Renal cortical epithelial cell (primary cell): ENCODE measurements at places on chromosomes 16 and 17.

DNA sequence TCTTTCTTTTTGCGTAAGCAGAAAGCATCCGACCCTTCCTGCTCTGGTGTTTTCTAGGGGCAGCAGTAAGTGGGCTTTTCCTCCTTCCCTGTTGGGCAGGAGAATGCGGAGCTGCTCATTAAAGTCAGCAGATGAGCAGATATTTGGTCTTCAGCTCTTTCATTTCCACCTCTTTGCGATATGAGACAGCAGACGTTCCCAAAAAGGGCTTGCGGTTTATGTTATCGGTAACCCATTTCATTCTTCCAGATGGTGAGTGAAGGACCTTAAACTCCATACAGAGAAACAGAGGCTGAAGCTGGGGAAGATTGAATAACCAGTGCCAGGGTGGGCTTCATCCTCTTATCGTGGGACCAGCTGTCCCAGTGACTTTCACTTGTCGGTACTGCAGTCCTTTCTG is 40.7 kb downstream of the KSR1 start:
- DNase-seq = no peak

DNA sequence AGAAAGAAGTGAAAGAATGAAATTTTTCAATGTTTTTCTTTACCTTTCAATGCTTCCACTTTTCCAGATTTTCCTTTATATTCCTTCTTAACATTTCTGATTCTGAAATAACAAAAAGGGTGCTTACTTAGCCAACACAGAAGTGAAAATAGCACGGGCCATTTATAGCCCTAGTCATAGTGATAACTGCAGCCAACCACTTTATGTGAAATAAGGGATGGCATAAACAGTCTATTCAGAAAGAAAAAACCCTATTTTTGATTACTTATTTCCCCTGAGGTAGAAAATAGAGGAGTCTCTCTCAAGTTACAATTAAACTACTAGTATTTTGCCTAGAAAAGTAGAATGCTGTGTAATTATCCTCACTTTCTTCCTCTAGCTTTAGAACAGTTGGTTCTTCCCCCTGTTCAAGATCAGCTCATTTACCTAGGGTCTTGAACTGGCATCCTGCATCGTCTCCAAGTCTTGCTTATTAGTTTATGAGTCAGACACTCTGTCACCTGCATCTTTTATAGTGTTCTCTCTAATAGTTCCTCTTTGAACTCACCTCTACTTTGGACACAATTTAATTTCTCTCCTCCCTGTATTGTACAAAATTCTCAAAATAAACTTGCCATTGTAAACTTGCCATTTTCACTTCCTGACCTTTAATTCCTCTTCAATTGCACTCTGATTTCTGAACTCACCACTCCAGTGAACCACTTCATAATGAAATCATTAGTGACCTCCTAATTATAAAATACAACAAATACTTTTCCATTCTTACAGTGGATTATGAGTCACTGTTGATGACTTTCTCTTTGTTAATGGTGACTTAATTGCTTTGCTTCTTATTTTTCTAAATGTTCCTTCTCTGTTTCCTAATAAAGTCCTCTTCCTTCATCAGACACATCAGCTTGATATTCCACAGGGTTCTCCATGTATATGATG is 23.6 kb downstream of the ABCA6 start:
- DNase-seq = peak; percentile 40

GRCh38 chr17:8322061-8322460 is 12.0 kb downstream of the ARHGEF15 start:
- no peak for DNase-seq

DNA sequence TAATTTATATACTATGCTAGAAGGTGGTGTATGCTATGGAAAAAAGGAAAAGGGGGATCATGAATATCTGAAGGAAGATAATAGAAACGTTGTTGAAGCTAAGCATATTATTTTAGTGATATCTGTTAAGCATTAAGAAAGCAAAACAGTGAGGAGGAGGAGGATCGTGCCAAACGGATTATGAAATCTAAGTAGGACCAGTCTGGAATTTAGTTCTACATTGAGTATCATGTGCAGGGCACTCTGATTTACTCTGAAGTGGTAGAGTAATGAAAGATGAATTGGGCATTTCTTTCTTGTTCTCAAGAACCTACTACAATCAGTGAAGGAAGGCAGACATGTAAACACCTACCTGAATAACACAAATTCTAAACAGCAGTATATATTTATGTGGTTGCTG is 195.3 kb downstream of the CYB561 start:
- DNase-seq = no peak

- no peak for DNase-seq
Observed at GRCh38 chr16:1180549-1181403, 27.9 kb downstream of the CACNA1H start.

GRCh38 chr17:78172249-78173051 is 4.1 kb downstream of the SYNGR2 start:
- no peak for DNase-seq

GRCh38 chr17:74325743-74326379 is at the start of gene KIF19:
Gene KIF19, plus strand, starts transcription at chr17:74326226. Its CDS starts 124 bp downstream, at chr17:74326350.
- no peak for DNase-seq

DNA sequence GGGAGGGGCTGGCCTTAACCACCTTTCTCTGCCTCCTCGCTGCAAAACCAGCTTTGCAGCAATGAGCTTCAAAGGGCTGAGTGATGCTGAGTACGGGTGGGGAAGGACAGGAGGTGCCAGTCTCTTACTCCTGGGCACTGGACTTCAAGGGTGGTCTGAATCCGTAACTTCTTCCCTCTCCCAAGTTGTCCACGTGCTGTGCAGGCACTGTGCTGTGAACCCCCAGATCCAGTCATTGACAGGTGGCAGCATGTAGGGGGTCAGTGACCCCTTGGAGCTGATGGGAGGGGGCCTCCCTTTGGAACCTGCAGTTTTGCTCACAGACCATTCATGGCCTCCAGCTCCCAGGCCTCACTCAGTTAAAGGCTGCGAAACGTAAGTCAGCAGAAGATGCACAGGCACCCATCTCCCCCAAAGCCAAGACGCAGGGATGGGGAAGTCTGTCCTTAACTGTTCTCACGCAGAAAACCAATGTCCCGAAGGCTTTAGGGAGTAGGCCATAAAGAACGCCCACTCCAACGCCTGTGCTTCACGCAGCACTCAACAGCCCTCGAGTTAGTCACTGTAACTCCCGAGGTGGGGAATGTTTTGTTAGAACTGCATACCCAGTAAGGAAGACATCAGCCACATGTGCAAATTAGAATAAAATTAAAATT is 7.9 kb downstream of the LITAFD start:
- no peak for DNase-seq

DNA sequence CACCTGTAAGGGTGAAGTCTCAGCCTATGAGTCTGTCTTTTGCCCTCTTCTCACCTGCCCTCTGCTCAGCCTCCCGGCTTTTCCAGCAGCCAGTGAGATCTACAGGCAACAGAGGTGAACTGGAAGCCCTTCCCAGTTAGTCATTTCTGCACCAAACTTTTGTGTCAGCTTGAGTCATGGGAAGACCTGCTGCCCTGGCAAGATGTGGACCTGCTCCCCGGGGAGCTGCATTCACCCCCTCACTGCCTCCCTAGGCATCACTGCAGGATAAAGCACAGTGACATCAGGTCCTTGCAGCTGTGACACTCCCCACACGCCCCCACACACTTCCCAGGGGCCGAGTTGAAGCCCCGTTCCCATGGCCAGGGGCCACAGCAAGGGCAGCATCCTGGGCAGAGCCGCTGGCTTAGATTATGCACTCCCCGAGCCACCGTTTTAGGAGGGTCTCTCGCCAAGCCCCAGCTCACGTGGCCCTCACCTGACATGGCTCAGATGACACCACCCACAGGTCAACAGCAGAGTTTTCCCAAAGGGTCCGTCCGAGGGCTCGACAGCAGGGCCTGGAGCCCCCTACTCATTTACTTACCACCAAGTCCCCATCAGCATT is 6.5 kb upstream of the ABR start:
- DNase-seq = peak; percentile 54

- no peak for DNase-seq
Observed at GRCh38 chr16:15396948-15397594, 1.5 kb downstream of the MPV17L start.

GRCh38 chr16:30697264-30698138 is 1.5 kb upstream of the SRCAP start:
- peak; percentile 85 for DNase-seq

GRCh38 chr16:19375561-19376158 is 42.0 kb upstream of the TMC5 start:
- peak; percentile 32 for DNase-seq
